ENCODE measurements at places on chromosomes 6 and 20.

GRCh38 chr6:14738933-14739332, 506.9 kb upstream of the JARID2 start:
- no peak for DNase-seq

DNA sequence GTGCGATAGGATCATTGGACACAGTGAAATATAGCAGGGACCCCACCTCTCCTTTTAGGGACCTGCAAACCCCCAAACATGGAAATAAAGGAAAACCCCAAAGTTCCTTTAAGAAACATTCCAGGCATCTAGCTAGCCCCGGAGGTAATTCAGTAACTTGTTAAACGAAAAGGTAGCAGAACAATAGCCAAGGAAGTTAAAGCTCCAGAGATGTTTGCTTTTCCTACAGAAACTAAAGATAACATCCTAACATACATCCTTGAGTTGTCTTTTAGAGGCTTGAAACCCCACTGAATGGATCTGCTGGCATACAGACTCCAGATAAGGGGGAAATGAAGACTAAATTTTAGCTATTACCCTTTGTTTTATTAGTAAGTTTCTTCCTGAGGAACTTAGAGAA, 51.0 kb downstream of the FAM184A start:
- no peak for DNase-seq

GRCh38 chr20:1164871-1165270, 19.9 kb downstream of the TMEM74B start:
- DNase-seq = no peak

GRCh38 chr6:125524356-125524755, 222.6 kb upstream of the HDDC2 start:
- no peak for DNase-seq

DNA sequence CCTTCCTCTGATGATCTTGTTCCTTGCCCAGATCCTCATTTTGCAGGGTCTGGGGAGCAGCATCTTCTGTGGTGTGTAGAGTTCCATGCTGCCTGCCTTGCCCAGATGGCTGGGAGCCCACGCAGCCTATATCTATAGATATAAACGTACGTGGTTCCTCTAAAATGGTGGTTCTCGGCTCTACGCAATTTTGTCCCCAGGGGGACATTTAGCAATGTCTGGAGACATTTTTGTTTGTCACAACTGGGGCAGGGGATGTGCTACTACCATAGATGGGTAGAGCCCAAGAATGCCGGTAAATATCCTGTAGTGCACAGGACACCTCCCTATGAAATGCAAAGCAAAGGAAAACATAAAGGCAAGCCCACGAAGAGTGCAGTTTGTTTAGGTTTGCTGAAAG, 98.4 kb upstream of the SPACA1 start:
- DNase-seq = no peak

- no peak for DNase-seq
Measured at GRCh38 chr6:166343150-166343487, 774 bp upstream of the SFT2D1 start.

GRCh38 chr6:66307490-66307889, 600.5 kb upstream of the EYS start:
- DNase-seq = no peak

DNA sequence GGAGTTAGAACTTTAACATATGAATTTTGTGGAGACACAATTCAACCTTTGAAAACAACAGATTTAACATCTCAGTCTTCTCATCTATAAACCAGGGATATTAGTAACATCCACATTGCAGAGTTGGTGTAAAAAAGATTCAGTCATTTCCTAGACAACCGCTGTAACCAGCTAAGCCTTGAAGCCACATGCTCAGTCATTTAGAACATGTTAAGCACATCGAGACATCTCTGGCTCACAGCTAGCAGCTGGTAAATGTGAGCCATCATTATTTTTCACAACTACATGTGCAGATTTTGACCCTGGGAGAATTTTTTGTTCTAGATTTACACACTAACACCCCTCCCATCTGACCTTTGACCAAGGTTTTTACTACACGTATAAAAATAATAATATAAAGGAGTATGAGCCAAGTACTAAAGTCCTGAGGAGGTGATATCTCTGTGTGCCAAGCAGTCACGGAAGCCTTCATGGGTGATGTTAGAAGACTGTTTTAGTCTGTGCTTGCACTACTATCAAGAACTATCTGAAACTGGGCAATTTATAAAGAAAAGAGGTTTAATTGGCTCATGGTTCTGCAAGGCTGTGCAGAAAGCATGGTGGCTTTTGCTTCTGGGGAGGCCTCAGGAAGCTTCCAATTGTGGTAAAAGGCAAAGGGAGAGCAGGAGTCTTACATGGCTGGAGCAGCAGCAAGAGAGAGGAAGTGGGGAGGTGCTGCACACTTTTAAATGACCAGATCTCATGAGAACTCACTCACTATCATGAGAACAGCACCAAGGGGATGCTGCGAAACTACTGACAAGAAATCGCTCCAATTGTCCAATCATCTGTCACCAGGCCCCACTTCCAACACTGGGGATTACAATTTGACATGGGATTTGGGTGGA, 48.7 kb upstream of the IL20RA start:
- no peak for DNase-seq

DNA sequence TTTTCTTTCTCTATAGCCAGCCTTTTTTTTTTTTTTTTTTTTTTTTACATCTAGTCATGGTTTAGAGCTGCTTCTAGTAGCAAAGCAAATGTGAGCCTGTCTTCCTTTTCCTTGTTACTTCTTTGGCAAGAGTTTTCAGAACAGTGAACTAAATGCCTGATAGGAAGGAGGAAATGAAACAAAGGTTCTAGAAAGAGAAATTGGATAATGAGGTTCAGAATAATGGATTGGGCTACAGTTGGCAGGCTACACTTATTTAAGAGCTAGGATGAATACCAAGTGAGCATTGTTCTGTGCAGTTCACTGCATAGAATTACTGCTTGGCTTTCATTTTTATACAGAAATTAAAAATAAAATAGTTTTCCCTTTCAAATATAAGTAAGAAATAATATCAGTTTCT, 78.6 kb downstream of the HIVEP1 start:
- DNase-seq = no peak
